ENCODE measurements at places on chromosomes 13 and 19.
A peak's percentile ranks its signal among the peaks of the same experiment; 100 is the strongest.

- DNase-seq, result peak; percentile 21
These were observed 338 bp downstream of the RGCC start for GRCh38 chr13:41457589-41458186.

GRCh38 chr13:23074075-23074828 is 106.5 kb upstream of the SGCG start:
- no peak for DNase-seq

DNA sequence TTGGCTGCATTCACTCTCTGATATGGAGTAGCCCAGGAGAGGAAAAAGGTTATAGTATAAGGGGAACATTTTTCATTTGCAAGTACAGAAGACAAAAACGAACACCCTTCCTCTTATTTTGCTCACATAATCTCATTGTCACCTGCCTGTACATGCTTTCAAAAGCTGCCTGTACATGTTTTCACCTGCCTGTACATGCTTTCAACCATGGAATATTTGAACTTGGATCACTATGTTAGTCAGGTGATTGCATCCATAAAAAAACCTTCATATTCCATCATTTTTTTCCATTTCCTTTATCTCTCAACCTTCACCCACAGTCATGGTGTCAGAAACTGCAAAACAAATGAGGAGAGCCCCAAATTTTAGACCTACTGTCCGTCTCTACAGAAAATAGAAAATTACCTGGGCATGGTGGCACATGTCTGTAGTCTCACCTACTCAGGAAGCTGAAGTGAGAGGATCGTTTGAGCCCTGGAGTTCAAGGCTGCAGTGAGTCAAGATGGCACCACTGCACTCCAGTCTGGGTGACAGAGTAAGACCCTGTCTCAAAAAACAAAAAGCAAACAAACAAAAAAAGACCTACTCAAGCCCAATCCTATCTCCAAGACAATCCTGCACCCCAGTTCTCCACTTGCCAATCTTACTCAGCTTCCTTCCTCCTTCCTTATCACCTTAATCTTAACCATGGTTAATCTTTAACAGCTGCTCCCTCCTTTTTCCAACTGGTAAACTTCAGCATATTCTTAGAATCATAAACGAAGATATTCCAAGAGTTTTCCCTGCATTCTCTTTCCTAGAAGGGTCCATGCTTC is 11.6 kb downstream of the IGFL2 start:
- no peak for DNase-seq

DNA sequence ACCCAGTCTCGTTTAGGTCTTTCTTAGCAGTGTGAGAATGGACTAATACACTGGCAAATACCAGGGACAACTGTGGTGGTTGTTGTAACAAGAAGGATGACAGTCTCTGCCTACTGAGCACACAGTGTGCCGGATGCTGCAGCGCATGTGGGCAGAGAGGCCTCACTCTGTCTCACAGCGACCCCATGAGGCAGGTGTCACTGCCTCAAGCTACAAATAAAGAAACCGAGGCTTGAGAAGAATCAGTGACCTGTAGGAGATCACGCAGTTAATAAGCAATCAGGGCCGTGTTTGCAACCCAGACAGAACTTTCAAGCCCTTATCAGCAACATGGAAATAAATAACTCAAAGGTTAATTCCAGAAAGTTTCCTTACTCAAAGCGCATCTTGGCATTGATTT is 40.5 kb upstream of the GAS6 start:
- DNase-seq, result peak; percentile 13

DNA sequence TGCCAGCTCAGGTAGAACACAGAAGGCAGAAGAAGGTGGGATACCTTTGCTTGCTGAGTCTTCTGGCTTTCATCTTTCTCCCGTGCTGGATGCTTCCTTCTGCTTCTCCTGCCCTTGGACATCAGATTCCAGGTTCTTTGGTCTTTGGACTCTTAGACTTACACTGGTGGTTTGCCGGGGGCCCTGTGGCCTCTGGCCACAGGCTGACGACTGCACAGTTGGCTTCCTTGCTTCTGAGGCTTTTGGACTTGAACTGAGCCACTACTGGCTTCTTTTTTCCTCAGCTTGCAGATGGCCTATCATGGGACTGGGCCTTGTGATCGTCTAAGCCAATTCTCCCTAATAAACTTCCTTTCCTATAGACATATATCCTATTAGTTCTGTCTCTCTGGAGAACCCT is 19.8 kb upstream of the ZNF331 start:
- DNase-seq, result no peak

DNA sequence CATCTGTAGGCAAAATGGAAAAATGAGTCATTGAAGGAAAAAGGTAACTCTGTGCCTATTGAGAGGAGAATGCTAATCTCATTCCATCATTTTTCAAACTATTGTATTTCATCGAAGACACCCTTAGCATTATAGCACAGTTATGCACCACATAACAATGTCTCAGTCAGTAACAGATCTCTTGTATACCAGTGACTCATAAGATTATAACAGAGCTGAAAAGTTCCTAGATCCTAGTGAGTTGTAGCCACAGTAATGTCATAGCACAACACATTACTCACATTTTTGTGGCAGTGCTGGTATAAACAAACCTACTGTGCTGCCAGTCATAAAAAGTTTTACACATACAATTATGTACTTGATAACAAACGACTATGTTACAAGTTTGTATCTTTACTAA is 1077.6 kb downstream of the DIAPH3 start:
- DNase-seq, result no peak

- no peak for DNase-seq
These were observed 43.5 kb upstream of the ZNF85 start for GRCh38 chr19:20879501-20879900.

GRCh38 chr13:90690458-90691080 is 656.9 kb upstream of the MIR17HG start:
- DNase-seq, result no peak

All from stimulated activated naive CD4-positive, alpha-beta T cell treated with Interleukin-2 at 50 U/mL for 16 hours (primary cell).